Upper lobe of right lung (tissue), 1 donor: ENCODE measurements at places on chromosomes 11 and 22.

DNA sequence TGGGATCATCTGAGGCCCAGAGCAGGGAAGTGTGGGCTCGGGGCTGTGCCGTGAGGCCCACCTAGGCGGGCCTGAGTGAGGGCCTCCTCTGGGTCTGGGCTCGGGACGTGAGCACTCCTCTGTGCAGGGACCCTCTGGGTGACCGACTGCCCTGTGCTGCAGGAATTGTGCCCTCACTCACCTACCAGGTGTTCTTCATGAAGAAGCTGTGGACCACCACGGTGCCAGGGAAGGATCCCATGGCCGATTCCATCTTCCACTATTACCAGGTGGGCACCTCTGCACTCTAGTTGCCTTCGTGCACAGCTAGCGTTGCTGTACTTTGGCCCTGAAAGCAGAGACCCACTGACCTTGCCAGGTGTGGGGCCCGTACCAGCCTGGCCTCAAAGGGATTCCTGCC is 80.5 kb downstream of the MYO7A start:
- H3K36me3 ChIP-seq = no peaks in the 10 kb centered on the region
- no peak overlapping the region for H3K4me3 ChIP-seq
- H3K27ac ChIP-seq = no peak overlapping the region
- no peaks in the 10 kb centered on the region for H3K27me3 ChIP-seq

GRCh38 chr22:25741692-25742626 is at the start of gene MYO18B:
MYO18B (plus strand) TSS chr22:25742188; CDS start chr22:25761093, 18,905 bp downstream.
- no peaks in the 10 kb centered on the region for H3K36me3 ChIP-seq
- no peaks in the 10 kb centered on the region for H3K4me1 ChIP-seq
- H3K4me3 ChIP-seq = no peak within 1 kb of the TSS
- H3K27ac ChIP-seq = no peak within 1 kb of the TSS
- H3K27me3 ChIP-seq = no peaks in the 10 kb centered on the region
- DNase-seq = no peak

DNA sequence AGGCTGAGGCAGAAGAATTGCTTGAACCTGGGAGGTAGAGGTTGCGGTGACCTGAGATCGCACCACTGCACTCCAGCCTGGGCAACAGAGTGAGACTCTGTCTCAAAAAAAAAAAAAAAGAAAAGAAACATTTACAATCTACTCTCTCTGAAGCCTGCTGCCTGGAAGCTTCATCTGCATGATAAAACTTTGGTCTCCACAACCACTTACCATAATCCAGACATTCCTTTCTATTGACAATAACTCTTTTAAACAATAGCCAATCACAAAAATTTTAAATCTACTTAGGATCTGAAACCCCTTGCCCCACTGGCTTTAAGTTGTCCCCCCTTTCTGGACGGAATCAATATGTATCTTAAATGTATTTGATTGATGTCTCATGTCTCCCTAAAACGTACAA is 25.0 kb upstream of the HTR3A start:
- peaks cover 12% of the 10 kb centered on the region for H3K27me3 ChIP-seq
- no peaks in the 10 kb centered on the region for H3K4me1 ChIP-seq
- DNase-seq = no peak
- no peaks in the 10 kb centered on the region for H3K36me3 ChIP-seq
- no peak overlapping the region for H3K4me3 ChIP-seq
- no peak overlapping the region for H3K27ac ChIP-seq

GRCh38 chr11:33387581-33387980 is 130.4 kb downstream of the HIPK3 start:
- H3K4me3 ChIP-seq = no peak overlapping the region
- no peak overlapping the region for H3K27ac ChIP-seq
- DNase-seq = no peak

- peaks cover 41% of the 10 kb centered on the region for H3K36me3 ChIP-seq
- H3K27me3 ChIP-seq = no peaks in the 10 kb centered on the region
- peak overlapping the region; percentile 76 for H3K27ac ChIP-seq
Measured at GRCh38 chr11:12223771-12224536, 113.6 kb downstream of the MICAL2 start.

DNA sequence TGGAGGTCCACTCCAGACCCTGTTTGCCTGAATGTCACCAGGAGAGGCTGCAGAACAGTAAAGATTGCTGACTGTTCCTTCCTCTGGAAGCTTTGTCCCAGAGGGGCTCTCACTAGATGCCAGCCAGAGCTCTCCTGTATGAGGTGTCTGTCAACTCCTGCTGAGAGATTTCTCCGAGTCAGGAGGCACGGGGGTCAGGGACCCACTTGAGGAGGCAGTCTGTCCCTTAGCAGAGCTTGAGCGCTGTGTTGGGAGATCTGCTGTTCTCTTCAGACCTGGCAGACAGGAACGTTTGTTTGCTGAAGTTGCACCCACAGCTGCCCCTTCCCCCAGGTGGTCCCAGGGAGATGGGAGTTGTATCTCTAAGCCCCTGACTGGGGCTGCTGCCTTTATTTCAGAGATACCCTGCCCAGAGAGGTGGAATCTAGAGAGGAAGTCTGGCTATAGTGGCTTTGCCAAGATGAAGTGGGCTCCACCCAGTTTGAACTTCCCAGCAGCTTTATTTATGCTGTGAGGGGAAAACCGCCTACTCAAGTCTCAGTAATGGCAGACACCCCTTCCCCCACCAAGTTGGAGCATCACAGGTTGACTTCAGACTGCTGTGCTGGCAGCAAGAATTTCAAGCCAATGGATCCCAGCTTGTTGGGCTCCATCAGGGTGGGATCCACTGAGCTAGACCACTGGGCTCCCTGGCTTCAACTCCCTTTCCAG is 99.4 kb downstream of the PDE3B start:
- H3K36me3 ChIP-seq = no peaks in the 10 kb centered on the region
- H3K27me3 ChIP-seq = no peaks in the 10 kb centered on the region
- H3K4me3 ChIP-seq = no peak overlapping the region
- no peak overlapping the region for H3K27ac ChIP-seq
- H3K4me1 ChIP-seq = no peaks in the 10 kb centered on the region
